ENCODE measurements at places on chromosomes 11 and 22.
A peak's percentile ranks its signal among the peaks of the same experiment; 100 is the strongest.

GRCh38 chr22:28009272-28009827, 90.3 kb upstream of the PITPNB start:
- peak; percentile 41 for DNase-seq

- no peak for DNase-seq
Observed at GRCh38 chr11:99349151-99349673, 328.5 kb downstream of the CNTN5 start.

- no peak for DNase-seq
Observed at GRCh38 chr22:43114958-43115357, 4.4 kb downstream of the BIK start.

GRCh38 chr11:131118247-131118646, 202.0 kb upstream of the SNX19 start:
- DNase-seq = no peak

DNA sequence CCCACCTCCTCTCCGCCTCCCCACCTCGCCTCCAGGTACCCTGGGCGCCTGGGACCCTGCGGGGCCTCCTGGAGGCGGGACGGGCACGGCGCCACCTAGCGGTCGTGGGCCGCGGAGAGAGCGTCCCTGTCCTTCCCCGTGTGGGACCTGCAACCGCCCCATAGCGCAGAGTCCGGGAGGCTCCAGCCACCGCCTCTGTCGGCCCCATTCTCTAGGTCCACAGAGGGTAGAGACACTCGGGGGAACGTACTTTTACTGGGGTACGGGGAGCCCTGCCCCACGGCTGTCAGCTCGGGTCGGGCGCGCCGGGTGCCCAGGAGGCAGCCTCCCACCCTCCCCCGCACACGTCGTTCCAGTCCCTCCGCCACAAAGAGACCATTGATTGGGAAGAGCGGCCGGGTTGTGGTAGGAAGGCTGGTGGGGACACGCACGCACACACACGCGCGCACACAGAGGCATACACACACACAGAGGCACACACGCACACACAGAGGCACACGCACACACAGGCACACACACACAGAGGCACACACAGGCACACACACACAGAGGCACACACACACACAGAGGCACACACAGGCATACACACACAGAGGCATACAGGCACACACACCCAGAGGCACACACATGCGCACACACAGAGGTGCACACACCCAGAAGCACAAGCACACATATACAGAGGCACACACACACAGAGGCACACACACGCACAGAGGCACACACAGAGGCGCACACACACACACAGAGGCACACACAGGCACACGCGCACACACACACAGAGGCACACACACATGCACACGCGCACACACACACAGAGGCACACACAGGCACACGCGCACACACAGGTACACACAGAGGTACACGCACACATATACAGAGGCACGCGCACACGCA, 12.6 kb upstream of the NECTIN1 start:
- peak; percentile 14 for DNase-seq

GRCh38 chr22:50143096-50143495, 27.4 kb upstream of the PANX2 start:
- no peak for DNase-seq

All from stimulated activated CD8-positive, alpha-beta memory T cell treated with anti-CD3 and anti-CD28 coated beads, Interleukin-4, amount 100 ng/mL, for 1 hour (primary cell).